Hypothalamus (tissue), 51 donors: ENCODE measurements at places on chromosomes 16 and 17.

GRCh38 chr17:14790521-14790920, 474.6 kb downstream of the PMP22 start:
- DNase-seq = no peak

- no peak for DNase-seq
Observed at GRCh38 chr17:79028496-79029326, 4.7 kb downstream of the C1QTNF1 start.

GRCh38 chr16:24291932-24292331, 35.8 kb downstream of the CACNG3 start:
- no peak for DNase-seq

GRCh38 chr17:15264542-15264941, 584 bp downstream of the PMP22 start:
- no peak for DNase-seq
